Left renal cortex interstitium (tissue), 4 donors: ENCODE measurements at places on chromosomes 11 and 22. TPM values are rescaled to one million over a fixed set of nuclear protein-coding genes. Genes with fewer than 3 reads are reported as not detected.

HNRNPUL2 gene
- 91.8 TPM for polyA plus RNA-seq

LRRC4C gene
- polyA plus RNA-seq = 15.0 TPM

GVQW3 gene
- polyA plus RNA-seq = 19.6 TPM

OR4D10 gene
- not detected for polyA plus RNA-seq

DNA sequence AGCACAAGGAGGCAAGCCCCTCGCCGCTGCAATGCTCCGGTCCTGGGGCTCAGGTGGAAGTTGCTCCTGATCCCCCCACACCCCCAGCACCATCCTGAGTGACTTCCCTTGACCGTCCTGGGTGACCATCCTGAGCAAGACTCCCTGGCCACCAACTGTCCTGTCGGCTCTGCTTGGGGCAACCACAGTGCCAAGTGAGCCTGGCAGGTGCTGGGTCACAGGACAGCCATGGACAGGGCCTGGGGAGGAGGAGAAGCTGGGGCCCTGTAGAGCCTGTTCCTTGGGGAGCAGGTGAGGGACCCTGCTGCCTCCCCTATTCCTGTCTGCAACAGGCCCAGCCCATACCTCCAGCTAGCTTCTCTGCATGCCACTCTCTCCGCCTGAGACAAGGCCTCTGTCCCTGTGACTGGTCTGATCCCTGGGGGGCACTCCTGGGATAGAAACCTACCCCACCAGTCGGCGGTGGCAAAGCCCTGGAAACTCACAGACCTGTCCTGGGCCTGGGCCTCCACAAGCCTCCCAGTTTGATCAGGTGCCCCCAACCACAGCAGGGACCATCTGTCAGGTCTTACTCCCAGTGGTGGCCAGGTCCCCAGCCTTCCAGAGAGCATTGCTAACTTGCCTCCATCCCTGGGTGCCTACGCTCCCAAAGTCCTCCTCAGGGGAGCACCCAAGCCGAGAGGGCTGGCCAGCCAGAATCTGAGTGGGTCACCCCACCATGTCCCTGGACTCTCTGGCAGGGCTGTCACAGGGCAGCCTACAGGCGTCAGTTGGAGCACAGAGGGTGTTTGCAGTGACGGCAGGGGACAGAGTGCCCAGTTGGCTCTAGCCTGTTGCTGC, 68.7 kb upstream of the WNT7B start:
- DNase-seq = no peak

DNA sequence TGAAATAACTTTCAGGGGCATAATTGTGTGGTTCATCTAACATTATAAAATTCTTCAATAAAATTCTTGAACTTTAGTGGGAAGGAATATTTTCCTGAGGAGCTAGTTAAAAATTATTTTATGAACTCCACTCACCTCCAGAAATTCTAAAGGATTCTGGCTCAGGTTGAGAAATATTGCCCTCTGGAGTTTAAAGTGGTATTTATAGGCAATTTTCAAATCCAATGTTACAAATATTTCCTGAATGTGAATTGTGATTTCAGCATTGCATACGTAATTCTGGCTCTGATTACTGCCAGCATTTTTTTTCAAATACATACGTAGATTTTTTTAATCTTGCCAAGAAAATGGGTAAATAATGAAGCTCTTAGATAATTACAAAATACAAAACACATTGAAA, 598.2 kb upstream of the ANO3 start:
- no peak for DNase-seq

DNA sequence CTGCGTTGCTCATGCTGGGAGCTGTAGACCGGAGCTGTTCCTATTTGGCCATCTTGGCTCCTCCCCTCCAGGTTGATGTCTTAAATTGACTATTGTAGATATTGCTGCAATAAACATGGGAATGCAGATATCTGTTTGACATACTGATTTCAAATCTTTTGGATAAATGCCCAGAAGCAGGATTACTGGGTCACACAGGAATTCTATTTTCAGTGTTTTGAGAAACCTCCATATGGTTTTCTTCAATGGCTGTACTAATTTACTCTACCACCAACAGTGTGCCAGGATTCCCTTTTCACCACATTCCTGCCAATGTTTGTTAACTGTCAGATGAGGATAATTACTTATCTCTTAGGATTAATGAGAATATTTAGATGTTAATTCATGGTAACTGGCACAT, 467.0 kb downstream of the LUZP2 start:
- no peak for DNase-seq

GRCh38 chr11:92769112-92769511, 200.3 kb upstream of the MTNR1B start:
- DNase-seq = peak; percentile 32

DNA sequence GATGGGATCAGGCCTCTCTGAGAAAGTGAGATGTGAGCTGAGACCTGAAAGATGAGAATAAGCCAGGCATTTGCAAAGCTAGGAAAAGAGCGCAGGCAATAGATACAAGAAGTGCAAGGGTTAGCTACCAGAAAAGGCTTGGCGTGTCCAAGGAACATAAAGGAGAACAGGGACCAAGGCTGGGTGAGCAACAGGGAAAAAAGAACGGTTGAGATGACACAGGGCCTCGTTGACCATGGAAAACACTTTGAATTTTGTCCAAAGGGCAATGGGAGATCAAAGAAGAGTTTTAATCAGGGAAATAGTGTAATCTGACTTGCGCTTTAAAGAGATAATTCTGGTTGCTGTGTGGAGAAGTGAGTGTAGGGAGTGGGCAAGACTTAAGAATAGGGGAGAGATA, 35.0 kb downstream of the RAB30 start:
- no peak for DNase-seq

- no peak for DNase-seq
Measured at GRCh38 chr11:92846491-92847125, 122.8 kb upstream of the MTNR1B start.

DNA sequence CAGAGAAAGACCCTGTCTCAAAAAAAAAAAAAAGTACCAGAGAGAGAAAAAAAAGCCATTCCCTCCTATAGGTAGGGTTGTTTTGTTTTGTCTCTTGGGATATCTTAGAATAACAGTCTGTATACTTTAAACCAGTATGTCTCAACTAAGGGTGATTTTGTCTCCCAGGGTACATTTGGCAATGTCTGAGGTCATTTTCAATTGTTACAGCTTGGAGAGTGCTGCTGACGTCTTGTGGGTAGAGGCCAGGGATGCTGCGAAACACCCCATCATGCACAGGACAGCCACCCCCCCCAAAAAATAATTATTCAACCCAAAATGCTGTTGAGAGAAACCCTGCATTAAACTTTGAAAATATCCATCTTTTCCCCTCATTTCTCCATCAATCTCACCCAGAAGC, 56.1 kb upstream of the CRTAM start:
- no peak for DNase-seq

DNA sequence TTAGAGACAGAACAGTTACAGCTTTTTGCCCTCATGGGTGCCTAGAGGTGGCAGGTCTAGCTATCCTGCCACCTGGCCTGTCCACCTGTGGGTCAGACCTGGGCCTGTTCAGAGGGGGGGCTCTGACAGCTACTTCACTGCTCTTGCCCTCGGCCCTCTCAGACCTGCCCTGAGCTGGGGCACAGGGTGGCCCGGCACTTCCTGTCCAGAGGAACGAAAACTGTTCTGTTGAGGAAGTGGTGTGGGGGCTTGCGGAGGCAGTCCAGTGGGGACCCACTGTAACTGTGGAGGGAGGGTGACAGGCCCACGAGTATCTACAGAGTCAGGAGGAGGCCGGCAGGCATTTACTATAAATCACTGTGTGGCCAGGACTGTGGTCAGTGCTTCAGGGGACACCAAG, 16.2 kb downstream of the TESMIN start:
- DNase-seq = no peak

- DNase-seq = peak; percentile 53
Measured at GRCh38 chr22:32475468-32476010, 928 bp downstream of the FBXO7 start.

DNA sequence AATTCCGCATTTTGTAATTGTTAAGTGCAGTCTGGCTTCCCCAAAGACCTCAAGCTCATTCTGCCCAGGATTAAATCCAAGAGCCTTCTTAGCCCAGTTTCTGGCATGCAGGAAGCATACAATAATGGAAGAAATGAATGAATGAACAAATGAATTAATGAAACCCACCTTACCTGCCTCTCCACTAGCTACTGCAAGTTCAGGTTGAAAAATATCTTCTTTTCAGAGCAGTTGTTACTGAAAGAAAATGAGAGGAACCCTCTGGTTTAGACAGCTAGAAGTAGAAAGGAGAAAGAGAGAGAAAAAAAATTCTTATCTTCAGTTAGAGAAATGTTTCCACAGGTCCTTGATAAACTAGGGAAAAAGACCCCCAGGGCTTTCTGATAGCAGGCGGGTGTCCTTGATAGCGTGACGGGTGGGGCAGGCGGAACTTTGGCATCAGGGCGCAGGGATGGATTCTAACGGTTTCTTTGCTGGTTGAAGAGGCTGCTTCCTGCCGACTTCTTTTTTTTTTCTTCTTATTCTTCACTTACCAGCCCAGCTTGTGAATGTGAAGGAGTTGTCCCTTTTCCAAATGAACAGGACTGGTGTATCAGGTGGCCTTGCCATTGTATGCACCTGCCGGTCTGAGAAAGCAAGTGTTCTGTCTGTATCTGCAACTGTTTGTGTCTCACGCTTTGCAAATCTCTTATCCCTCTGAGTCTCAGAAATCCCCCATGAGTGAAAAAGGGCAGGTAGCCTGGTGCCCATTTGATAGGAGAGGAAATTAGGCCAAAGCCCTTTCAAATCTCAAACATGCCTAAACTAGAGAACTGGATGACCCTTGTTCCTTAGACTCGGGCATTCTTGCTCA, 10.0 kb downstream of the LMO2 start:
- DNase-seq = no peak

- no peak for DNase-seq
Measured at GRCh38 chr11:80815752-80816453, 1375.1 kb upstream of the TENM4 start.
